NCI-H460 (cell line): ENCODE measurements at places on chromosomes 1 and 21. TPM values are rescaled to one million over a fixed set of nuclear protein-coding genes. Genes with fewer than 3 reads are reported as not detected.
A peak's percentile ranks its signal among the peaks of the same experiment; 100 is the strongest.

DNA sequence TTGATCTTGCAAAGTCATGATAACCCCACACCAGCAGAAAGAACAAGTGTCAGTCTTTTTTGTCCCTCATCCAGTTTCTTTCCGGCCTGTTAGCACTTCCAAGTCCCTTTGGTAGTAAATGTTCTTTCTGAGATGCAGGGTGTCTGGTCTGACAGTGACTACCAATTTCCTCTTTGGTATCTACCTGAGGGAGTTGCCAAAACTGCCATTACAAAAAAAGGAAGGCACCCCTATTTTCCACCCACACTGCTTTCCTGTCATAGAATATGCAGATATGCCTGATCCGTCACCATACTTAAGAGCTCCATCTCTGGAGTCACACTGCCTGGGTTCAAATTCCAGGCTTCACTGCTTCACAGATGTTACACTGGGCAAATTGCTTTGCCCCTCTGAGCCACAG, 72.4 kb downstream of the ZNF281 start:
- DNase-seq: no peak

Gene SLAMF9
- not detected in 2 replicates for total RNA-seq

Gene PINK1
- total RNA-seq: 6.1 and 6.7 TPM in 2 replicates

GRCh38 chr1:111475701-111476100, 1.9 kb downstream of the C1orf162 start:
- no peak for DNase-seq

- no peak for DNase-seq
Observed at GRCh38 chr1:221743416-221744208, 1.7 kb upstream of the DUSP10 start.

DNA sequence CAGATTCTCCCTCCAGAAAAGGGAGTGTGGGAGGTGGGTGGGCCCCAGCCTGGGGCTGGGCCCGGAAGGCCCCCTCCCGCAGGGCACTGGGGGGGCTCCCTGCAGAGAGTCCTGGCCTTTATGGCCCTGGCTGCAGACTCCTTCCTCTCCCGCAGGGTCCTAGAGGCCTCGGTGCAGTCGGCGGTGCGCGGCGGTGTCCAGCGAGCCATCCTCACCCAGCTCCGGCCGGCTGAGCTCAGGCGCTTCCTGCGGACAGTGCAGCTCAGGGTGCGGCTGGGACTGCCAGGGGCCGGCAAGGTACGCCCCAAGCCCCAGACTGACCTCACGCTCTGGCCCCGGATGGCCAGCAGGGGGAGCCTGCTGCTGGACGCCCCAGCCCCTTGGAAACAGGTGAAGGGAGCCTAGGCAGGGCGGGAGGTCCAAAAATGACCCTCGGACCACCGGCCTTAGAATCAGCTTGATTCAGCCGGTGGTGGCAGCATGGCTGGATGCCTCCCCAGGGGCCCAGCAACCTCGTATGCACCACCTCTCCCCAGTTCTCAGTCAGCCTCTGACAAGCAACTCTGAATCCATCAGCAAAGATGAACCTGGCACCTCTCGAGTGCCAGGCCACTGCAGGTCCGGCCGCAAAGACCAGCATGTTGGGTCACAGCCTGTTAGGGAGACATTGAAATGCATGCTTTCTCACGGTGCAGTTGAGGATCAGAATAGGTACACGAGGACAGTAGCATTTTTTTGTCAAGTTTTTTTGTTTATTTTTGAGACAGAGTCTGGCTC, 20.6 kb downstream of the MTHFR start:
- DNase-seq: peak; percentile 43

DNA sequence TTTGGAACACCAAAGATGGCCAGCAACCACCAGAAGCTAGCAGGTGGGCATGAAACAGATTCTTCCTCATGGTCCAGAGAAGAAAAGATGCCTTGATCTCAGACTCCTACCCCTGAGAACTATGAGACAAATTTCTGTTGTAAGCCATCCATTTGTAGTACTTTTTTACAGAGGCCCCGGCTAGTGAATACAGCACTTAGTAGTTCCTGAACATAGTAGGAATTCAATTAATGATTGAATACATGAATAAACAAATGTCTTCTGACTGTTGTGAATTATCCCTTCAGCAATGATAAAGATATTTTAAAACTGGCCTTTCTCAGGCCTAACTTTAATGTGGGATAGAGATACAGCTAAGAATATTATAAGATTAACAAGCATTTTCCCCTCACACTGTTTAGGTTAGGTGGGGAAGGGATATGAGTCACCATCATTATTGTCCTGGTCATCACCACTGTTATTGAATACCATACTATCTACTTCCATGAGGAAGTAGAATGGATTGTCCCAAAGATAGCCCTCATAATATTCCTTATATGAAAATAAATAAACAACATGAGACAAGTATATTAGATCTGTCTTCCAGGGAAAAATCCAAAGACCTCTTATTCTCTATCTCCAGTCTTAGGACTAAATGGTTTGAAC, 51.4 kb downstream of the ADCY10 start:
- no peak for DNase-seq

DNA sequence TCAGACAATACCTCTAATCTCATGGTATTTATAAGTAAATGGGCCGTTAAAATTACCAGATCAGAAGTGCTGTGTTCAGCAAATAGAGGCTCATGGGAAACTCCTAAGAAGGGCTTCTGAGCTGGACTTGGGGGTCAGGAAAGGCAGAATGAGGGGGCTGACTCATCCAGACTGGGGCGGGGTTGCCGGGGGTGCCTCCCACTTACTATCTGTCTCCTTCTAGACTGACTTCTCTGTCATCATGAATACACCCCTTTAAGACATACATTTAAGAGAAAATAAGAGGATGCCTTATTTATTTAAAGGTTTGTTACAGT, 96.0 kb upstream of the ERRFI1 start:
- DNase-seq: no peak

DNA sequence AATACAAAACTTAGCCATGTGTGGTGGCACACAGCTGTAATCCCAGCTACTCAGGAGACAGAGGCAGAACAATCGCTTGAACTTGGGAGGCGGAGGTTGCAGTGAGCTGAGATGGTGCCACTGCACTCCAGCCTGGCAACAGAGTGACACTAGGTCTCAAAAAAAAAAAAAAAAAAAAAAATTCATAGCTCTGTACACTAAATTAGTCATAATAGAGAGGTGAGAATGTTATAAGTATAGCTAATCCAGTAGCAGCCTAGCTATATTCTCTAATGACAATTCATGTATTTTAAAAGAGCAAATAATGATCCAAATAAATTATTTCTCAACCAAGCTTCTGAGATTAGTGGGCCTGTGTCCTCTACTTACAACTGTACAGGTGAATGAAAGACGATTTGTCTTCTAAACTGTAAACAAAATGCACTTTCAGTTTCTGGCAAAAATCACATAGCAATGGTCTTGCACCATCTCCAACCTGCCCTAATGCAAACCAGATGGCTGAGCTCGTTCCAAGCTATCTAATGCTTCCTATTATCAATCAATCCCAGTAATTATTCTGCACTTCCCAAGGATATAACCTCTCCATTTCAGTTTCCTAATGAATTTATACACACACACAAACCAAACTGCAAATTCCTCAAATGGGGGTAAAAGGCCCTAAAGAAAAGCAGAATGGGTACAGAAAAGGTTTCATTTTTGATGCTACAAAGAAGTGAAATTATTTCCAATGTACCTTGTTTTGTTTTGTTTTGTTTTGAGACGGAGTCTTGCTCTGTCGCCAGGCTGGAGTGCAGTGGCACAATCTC, 56.5 kb downstream of the GATAD2B start:
- no peak for DNase-seq

Gene FAM72A
- 26.8 and 34.6 TPM in 2 replicates for total RNA-seq

Gene SYTL1
- 0.37 TPM in 1 of 2 replicates, not detected in the other for total RNA-seq

DNA sequence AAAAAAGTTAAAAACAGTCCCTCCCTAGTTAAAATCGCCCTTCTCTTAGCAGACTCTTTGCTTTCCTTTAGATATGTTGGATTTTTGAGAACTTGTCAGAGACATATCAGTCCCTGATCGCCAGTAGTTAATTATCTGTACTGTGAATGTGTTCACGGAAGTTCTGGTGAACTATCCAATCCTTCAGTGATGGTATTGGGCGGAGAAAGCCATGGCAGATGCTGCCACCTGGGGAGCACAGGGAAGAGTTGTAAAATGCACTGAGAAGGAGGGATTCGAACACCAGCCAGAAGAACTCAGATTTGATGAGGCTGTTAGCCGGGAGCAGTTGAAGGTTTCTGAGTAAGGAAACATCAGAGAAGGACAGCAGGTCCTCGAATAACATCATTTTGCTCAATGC, 17.5 kb upstream of the KIF14 start:
- no peak for DNase-seq

DNA sequence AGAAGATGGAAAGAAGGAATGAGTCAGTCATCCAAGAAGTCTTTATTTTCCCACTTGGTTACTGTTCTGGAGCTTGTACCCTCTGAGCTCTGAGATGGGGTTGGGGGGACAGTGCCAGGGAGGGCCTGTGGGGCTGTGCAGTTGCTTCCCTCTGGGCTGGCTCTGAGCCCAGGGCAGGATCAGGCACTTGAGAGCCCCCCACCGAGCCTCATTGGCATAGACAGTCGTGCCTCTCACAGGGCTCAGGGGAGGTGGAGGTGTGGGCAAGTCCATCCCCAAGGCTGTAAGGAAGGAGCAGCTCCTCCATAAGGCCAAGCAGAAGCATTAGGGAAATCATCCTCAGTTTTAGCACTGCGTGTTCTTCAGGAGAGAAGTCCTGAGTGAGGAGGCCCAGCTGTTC, 2.5 kb upstream of the ARL8A start:
- DNase-seq: no peak

DNA sequence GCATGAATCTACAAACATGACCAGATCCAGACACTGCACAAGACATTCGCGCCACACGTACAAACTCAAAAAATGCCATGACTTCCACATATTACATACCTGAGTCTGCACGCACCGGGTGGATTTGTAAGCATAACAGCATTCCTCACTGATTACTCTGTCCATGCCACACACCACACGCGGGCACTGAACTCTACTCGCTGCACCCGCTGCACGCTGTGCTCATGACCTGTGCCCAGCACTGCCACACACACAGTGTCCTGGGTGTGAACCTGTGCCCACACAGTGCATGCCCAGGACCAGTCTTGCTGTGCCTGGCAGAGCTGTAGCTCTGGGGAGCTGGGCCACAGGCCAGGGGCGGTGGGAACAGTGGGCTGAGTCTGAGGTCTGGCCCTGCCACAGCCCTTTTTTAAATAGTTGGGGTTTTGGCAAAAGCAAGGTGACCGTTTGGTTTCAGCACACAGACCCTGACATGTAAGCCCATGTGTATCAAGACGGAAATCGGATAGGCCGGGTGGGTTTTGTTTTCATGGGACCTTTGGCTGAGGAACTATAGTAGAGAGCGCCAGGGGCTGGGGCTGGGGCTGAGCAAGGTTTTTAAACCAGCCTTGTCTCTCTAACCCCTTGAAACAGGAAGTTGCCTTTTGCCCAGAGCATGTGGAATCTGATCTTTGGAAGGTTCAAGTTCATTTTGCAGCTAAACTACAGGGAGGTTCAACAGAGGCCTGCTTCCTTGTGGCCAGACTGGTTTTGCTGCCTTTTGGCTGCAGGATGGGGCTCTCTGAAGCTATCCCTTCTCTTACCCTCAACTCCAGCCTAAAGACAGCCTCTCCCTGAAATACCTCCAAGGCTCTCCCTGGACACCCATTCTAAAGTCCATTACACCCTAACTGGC, 12.3 kb upstream of the GOLT1A start:
- no peak for DNase-seq

DNA sequence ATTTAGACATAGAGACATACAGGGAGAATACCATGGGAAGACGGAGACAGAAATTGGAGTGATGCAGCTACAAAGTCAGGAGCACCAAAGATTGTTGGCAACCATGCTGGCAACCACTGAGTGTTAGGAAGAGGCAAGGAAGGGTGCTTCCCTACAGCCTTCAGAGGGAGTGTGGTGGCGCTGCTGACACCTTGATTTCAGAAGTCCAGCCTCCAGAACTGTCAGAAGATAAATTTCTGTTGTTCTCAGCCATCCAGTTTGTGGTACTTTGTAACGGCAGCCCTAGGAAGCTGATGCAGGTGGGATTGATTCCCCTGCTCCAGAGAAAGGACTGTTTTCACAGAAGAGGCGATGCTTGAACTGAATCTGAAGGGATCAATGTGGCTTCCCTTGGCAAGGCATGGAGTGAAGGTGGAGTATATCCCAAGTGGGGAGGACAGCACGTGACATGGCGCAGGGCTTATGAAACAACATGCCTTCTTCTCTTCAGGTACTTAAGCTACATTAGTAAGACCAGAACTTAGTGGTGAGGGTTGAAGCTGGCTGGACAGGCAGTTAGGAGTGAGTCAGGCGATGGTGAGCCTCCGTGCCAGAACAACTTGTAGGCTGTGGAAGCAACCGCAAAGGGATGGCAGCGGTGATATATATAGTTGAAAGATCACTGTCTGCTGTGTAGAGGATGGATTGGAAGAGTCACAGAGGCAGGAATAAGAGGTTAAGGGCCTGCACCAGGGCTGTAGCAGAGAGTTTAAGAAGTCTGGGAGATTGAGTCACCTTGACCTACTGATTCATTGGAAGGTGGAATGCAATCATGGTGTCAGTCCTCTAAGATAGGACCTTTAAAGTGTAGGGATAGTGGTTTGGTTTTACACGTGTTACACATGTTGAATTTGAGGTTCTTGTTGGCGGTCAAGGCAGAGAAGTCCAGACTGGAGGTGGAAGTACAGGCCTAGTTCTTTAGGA, 2.1 kb downstream of the LEPR start:
- no peak for DNase-seq

Gene TRIM17
- total RNA-seq: not detected in 2 replicates

DNA sequence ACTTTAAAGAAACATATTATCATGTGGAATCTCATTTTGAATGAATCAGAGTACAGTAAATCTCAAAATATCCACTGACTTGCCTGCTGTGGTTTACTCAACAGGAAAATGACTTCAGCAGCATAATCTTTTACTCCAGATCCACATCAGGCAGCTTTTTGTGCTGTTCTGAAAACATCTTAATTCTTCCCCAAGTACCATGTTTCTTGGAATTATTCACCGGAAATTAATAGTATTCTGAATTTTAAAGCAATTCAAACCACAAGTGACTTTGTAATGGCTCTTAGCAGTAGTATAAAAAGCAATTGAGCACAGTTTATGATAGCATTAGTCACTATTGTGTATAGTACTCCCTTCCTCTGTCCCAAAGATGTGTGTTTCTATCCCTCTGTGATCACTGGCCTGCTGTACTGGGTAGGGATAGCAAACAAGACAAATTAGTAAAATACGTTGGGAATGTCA, 64.2 kb upstream of the ERRFI1 start:
- no peak for DNase-seq

Gene CSF3R
- total RNA-seq: 0.20 TPM in 1 of 2 replicates, not detected in the other

- no peak for DNase-seq
Observed at GRCh38 chr1:163047951-163048659, 21.1 kb upstream of the RGS4 start.
